Left kidney (tissue), 8 donors: ENCODE measurements at places on chromosomes 1 and 21. TPM values are rescaled to one million over a fixed set of nuclear protein-coding genes. Genes with fewer than 3 reads are reported as not detected.

FCRLB gene
- 4.4 TPM for polyA plus RNA-seq

- no peak for DNase-seq
Observed at GRCh38 chr1:2046953-2047748, 3.1 kb upstream of the PRKCZ start.

GRCh38 chr1:230394134-230394533, 32.0 kb downstream of the PGBD5 start:
- DNase-seq, result no peak

GRCh38 chr1:151935894-151936602, 26.7 kb upstream of the THEM4 start:
- no peak for DNase-seq

GRCh38 chr21:24785033-24785432, 822.2 kb downstream of the MRPL39 start:
- DNase-seq, result no peak

DNA sequence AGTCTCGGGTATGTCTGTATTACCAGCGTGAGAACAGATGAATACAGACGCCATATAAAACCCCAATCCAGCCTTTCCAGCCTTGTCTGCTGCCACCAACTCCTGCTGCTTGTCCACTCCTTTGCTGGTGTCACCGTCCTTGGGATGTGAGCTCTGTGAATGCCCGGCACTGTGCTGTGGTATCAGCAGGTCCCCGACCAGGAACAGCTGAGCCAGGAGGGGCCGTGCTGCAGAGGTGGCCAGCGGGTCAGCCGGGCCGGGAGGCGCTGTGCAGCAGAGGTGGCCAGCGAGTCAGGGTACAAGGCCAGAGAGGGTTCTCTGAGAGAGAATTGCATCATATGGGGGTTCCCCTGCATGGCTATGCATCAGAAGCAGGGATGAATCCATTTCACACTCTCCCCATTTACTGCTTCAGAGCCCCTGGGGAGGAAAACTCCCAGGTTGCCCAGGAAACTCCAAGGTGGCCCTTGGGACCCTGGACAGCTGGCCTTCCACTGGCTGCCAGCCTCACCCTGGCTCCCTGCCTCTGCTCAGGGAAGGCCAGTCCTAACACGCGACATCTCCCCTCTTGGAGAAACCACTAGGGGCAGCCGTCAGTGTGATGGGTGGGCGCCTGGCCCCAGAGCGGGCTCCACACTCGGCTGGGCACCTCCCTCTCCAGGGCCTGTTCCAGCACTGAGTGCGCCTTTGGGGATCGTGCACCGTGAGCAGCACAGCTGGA, 122.4 kb upstream of the COL6A1 start:
- DNase-seq, result no peak

- DNase-seq, result no peak
Observed at GRCh38 chr1:205284420-205285144, 37.0 kb downstream of the NUAK2 start.

IRF6 gene
- 18.6 TPM for polyA plus RNA-seq

PBX1 gene
- 172 TPM for polyA plus RNA-seq

DNA sequence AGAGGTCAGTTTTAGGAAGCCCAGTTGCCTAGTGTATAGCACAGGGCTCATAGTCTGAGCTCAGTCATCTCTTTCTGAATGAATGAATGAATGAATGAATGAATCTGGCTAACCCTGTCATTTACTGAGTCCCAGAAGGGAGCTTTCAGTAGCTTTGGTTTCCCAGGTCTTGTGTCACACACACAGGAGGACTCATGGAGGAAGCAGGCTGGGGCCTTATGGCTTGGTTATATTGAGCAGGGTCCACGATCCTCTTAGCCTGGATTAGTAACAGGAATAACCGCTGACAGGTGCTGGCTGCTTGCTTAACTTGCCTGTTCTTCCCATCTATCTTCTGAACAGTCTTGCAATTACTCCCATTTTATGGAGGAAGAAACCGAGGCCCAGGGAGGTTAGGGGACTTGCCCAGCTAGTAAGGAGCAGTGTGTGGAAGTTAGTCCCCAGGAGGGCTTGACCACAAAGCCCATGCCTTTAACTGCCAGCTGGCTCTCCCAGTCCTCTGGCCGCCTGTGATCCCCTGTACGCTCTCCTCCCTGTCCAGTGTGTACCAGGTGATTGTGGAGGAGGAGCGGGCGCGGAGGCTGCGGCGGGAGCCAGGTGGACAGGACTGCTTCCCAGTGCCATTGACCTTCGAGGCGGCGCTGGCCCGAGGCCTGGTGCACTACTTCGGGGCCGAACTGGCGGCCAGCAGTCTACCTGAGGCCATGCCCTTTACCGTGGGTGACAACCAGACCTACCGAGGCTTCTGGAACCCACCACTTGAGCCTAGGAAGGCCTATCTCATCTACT, 46.0 kb downstream of the PTPRU start:
- no peak for DNase-seq

ST6GALNAC3 gene
- polyA plus RNA-seq, result 86.1 TPM

DNA sequence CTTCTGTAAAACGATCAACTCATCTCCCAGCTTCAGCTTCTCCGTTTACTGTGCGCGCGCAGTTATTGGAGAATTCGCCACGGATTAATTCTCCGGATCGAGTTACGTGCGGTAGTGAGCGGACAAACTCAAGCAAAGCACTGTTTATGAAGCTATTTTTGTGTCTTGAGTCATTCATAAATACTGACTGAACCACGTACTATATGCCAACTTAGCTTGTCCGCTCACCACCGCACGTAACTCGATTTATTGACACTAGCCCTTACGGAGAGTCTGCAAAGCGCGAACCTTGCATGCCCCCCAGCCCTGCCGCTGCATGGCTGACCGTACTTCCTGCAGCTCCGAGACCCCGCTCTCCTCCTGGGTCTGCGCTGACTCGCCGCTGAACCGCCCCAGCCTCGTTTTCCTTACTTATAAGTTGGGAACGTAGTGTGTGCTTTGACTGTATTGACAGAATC, 773 bp downstream of the CHD1L start:
- DNase-seq, result peak; percentile 26

EDN2 gene
- polyA plus RNA-seq, result 2.1 TPM

DNA sequence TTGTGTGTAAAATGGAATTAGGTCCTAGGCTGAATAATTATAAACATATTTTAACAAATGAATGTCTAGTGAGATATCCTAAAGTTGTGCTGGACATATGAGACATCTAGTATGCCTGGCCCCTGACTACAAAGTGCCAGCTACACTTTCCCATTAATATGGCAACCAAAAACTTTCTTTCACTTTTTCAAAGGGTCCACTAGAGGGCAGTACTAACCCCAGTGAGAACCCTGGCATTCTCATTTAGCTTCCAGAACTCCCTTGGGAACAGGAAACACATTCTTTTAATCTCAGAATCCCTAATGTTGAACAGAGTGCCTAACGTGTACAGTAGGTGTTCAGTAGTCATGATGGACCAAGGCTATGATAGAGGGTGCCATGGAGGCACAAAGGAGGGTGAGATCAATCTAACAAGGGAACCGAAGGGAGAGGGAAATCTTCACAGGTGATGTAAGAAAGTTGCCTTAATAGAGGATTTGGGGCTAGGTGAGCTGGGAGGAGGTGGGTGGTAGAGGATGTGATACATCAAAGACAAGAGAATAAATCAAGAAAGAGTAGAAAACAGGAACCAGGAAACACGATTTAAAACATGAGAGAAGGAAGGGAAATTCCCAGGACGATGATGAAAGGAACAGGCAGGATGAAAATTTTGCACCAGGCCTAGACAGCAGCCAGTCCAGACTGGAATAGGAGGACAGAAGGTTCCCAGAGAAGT, 41.6 kb downstream of the NSL1 start:
- DNase-seq, result peak; percentile 47

CAPN8 gene
- 2.3 TPM for polyA plus RNA-seq

DNA sequence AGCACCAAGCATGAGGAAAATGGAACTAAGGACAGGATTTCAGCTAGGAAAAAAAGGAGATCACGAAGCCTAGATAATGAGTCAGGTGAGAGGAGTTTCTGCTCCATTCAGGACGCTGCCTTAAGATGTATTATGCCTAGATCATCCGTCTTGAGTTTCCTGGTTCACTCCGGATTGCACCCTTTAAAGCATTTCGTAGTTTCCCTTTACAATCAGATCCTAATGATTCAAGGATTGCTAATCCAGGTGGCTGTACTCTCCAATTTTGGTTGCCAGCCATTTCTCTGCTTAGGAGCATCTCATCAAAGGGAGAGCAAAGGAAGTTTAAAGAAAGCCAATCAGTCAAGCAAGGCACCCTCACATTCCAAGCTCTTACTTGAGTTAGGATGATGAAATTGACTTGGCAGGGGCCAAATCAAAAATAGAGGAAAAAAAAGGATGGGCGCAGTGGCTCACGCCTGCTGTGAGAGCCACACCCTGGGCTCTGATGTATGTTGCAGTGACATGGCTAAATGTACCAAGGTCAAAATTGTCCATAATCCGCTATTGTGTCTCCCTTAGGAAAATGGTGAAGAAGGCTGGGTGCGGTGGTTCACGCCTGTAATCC, 156.9 kb upstream of the SOD1 start:
- DNase-seq, result no peak

GRCh38 chr21:42386034-42386591, 9.7 kb downstream of the TMPRSS3 start:
- DNase-seq, result no peak

DNA sequence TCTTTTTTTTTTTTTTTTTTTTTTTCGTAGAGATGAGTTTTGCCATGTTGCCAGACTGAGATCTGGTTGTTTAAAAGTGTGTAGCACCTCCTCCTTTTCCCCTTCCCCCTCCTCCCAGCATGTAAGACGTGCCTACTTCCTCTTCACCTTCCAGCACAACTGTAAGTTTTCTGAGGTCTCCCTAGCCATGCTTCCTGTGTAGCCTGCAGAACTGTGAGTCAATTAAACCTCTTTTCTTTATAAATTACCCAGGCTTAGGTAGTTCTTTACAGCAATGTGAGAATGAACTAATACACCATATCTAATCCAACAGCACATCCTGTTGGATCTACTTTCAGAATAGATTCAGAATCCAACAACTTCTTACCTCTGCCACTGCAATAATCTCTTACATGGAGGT, 111.1 kb downstream of the CLIC6 start:
- no peak for DNase-seq

DNA sequence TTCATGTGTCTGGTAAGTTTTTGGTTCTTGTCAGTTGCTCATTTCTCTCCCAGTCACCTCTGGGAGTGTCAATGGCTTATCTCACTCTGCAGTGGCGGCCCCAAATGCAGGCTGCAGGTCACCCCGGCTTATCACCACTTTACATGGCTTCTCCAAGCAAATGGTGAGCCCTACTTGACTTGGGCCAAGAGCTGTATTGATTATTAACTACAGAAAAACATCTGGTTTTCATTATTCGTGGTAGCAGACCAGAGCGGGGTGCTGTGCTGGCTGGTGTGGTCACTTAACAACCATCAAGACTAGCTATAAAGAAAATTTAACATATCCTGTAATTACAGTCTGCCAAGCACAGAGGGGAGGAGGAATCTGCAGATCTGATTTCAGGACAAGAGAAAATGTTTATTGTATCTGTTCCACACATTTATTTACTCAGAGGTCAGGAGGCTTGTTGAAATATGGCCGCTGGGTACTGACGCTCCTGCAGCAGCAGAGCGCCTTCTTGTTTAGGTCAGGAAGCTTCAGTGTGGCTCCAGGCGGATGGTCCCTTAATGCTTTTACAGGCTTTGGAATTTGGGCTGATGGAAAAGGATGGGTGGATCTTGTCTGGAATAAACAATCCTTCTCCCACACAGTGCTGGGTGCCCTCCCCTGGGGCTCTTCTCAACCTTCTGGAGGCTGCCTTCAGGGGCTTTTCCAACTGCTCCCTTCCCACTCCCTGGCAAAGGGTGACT, 87.8 kb downstream of the HLX start:
- peak; percentile 24 for DNase-seq

DNA sequence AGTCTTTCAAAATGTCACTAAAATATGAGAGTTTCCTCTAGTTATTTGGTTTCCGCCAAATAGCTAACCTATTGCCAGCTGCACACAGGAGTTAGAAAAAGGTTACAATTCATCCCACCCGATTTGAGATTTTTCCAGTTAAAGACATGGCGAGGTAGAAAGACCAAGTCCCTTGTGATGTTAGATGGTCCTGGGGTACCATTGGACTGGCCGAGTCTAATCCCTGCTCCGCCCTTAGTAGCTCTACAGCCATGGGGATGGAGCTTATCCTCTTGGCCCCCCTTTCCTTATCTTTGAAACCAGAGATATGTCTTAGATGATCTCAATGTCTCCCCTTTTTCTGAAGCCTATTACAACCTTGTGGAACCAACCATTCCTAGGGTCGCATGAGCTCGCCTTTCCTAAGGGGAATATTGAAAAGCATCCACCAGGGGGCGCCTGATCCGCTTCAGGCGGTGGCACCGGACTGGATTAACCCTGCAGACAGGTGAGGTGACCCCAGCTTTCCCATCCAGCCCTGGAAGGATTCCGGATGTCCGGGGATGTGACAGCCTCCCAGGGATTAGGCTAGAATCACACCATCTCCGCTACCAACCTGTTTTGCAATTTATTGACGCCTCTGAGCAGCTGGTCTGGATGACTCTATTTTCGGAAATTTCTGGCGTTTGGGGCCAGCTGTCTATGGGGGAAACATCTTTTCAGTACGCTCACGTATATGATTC, 68.3 kb upstream of the SIM2 start:
- DNase-seq, result no peak

GRCh38 chr1:247173431-247173830, 1.6 kb upstream of the ZNF124 start:
- DNase-seq, result no peak

ZNF670 gene
- 9.1 TPM for polyA plus RNA-seq

FMO4 gene
- polyA plus RNA-seq, result 28.2 TPM

GRCh38 chr21:46295996-46296752, 10.0 kb downstream of the YBEY start:
- DNase-seq, result peak; percentile 74

GRCh38 chr1:246566128-246566812, at the start of the genes CNST and TFB2M:
Gene CNST (plus strand): TSS chr1:246566456. CDS start chr1:246591563, 25,107 bp downstream.
Gene TFB2M (minus strand): TSS chr1:246566261. CDS start chr1:246566138, 123 bp downstream.
- peak; percentile 98 for DNase-seq

- no peak for DNase-seq
Observed at GRCh38 chr1:8329439-8329838, 11.5 kb downstream of the SLC45A1 start.

VHLL gene
- polyA plus RNA-seq, result not detected

SLC6A17 gene
- 0.70 TPM for polyA plus RNA-seq

FALEC gene
- 0.83 TPM for polyA plus RNA-seq

DNA sequence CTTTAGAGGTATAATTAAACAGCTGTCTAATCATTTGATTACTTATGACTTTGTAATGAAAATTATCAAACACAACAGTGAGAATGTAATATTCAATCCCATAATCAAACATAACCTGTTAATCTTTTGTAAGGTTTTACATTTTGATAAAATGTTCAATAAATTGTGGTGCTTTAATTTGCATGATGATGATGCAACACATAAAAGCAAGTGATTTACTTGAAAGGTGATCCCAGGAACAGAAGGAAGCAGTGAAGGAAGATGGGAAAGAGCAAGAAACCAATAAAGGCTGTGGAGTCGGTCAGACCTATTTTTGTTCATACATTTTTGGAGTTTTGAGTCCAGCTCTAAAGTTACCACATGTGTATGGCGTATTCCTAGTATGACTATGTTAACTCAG, 29.6 kb downstream of the ZNF695 start:
- no peak for DNase-seq

- DNase-seq, result no peak
Observed at GRCh38 chr1:169970114-169970513, 76.4 kb upstream of the SCYL3 start.
